ENCODE measurements at places on chromosomes 12 and 14. TPM values are rescaled to one million over a fixed set of nuclear protein-coding genes. Genes with fewer than 3 reads are reported as not detected.

DNA sequence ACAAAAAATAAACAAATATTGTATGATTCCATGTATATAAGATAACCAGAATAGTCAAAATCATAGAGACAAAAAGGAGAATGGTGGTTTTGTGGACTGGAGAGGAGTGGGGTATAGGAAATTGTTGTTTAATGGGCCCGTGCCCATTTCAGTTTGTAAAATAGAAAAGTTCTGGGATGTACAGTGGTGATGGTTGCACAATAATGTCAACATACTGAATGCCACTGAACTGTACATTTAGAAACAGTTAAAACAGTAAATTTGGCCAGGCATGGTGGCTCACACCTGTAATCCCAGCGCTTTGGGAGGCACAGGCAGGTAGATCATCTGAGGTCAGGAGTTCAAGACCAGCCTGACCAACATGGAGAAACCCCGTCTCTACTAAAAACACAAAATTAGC is 40.1 kb downstream of the NUMB start:
- ATAC-seq, result no peak

DNA sequence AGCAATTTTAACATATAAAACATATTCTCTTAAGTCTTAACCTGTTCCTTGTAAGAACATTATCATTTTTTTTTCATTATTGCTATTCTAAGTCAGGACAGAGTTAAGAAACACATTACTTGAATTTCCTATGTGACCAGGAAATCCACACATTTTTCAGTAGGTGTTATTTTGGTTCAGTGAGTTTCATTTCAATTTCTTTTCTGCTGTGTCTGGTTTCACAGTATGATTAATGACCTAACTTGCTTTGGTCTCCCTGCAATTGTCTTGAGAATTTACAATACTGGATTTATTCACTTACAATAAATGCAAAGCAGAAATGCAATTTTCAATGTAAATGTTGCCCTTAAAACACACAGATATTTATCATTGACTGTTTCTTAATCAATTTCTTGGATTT is 396.9 kb upstream of the TMTC1 start:
- no peak for ATAC-seq

GRCh38 chr12:123617144-123617543 is 15.2 kb downstream of the DDX55 start:
- no peak for ATAC-seq

DNA sequence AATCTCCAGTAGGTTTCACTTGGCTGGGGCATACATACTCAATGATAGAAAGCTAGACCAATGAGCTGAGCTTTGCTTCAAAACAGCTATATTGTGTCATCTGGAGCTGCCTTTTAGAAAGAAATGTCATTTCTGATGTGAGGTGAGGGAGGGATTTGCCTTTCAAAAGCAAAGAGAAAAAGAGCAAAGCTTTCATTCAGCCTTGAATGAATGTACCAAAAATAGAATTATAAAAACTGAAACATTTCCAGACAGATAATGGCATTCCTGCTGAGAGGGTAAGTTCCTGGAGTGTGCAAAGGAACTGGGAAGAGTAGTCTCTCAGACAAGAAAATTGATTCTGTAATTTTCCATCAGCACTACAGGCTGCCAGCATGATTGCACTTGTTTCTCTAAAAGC is 710.0 kb downstream of the LRFN5 start:
- no peak for ATAC-seq

GRCh38 chr12:96208801-96209549 is 14.8 kb downstream of the ELK3 start:
- ATAC-seq, result no peak

DNA sequence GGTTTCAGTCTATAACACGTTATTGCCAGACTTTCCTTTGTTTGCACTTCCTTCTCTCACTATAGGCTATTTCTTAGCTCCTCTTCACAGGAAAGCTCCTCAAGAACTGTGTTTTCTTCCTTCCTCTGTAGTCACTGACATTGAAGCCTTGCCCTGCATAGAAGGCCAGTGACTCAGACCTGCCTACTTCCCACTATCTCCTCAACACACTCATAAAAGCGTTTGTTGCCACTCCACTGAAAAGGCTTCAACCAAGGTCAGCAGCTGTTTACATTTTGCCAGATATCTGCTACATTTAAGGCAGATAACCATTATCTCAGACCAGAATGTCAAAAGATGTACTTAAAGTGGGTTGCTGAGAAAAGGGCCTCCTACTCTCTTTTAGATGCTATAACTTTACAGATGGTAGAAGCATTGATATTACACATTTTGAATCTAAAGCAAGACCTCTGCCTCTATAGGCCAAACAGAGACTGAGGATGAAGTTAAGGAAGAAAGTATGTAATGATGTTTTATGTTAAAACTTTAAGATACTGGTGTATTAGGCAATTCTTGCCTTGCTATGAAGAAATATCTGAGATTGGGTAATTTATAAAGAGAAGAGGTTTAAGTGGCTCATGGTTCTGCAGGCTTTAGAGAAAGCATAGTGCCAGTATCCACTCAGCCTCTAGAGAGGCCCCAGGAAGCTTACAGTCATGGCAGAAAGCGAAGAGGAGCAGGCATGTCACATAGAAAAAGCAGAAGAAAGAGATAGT is 233.3 kb upstream of the FLRT2 start:
- no peak for ATAC-seq

DNA sequence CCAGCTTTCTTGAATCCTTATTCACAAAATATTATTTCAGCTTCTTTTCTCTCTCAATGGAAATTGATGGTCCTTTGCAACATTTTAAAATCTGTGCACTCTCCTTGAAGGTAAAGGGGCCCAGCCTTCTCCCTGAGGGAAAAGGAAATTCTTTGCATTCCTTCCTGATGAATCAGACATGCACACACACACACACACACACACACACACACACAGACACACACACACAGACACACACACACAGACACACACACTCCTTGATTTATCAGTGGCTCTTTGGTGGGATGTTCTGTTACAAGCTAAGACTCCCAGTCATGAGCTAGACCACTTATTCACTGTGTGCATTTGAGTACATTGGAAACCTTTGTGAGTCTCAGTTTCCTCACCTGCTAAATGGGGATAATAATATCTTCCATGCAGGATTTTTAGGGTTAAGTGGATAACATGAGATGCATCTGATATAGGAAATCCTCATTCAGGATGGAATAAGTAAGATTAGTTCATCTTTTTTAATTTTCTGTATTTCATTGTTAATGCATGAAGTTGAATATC is 45.1 kb upstream of the HMGA2 start:
- no peak for ATAC-seq

- peak; percentile 79 for ATAC-seq
These were observed 27.2 kb upstream of the PNMA1 start for GRCh38 chr14:73741386-73741875.

DNA sequence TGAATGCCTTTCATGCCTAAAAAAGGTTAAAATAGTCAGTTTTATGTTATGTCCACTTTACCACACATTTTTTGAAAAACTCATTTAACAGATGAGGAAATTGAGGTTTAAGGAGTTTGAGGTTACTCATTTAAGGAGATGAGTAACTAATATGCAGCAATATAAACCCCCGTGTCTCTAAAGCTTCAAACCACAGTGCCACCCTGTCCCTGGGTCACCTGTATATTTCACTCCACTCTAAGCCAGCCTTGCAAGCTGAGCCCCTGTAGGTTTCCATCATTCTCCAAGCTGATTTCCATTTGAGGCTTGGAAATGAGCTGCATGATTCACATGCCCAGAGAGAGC is 64.4 kb downstream of the NUAK1 start:
- ATAC-seq, result no peak

DNA sequence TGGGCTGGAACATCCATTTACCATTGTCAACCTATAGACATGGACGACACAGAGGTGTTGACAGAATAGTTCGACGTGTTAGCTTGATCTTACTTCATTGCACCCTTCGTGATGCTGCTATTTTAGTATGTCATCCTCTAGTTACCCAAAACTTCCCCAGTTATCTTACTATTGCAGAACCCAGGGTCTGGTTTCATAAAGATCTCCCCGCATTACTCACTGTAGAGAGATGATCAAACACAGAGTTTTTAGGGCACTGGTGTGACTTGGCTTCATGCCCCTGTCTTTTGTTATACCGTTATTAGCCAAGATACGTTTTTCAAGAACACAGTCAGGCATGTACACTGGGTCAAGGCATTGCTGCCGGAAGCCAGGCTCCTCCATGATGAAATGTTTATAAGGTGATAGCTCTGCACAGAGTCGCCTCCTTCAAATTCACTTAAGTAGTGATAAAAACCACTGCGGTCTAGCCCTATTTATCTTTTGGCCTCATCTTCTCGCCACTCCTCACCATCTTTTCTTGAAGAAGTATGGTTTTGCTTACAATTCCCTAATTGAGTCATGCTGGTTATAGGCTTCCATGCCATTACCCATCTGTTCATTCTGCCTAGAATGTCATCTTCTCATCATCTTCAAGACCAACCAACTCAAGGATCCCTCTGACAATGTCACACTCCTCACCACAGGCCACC is 1127.9 kb downstream of the VRK1 start:
- peak; percentile 82 for ATAC-seq

GRCh38 chr12:104650541-104650940 is 193.8 kb downstream of the CHST11 start:
- ATAC-seq, result no peak

DNA sequence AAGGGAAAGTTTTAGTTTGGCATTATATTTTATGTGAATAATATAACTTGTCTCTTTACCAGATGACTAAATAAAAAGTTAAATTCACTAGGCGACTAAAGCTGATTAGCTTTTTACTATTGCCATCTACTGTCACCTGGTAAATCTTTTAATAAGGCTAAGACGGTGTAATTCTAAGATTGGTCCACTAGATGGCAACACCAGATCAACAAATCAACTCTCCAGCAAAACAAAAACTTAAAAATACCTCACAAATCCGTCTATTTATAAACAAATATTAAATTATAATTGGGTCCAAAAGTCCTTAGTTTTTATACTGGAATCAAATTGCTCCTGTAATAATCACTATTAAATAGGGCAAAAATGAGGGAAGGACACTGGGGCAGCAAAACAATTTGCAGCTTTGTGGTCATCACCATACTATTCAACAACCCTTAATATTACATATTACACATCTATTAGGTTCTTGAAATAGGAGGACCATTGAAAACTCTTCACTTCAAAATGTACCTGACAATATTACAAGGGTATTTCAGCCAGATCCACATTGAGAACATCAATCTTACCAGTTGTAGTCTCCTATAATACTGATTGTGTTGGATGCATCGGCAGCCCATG is 47.9 kb downstream of the GALC start:
- ATAC-seq, result no peak

- ATAC-seq, result no peak
These were observed 3.7 kb upstream of the CACNA2D4 start for GRCh38 chr12:1922075-1922709.

DNA sequence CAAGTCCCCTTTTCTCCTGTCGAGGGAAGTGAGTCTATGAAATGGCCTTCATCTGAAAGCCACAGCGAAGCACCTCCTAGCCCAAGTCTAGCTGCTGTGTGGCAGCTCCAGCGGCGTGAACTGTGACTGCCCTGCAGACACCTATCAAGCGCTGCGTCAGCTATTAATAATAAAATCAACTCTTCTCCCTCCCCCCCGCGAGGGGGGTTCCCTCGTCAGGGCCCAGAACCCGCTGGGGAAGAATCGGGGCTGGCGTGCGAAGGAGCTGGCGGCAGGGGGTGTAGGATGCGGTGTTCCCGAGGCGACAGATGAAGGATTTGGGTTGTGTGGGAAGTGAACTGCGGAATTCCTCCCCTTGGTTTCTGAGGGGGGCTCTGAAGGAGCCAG is 662 bp upstream of the ATP2A2 start:
- ATAC-seq, result peak; percentile 5

GRCh38 chr14:90198541-90199060 is 57.8 kb upstream of the PSMC1 start:
- ATAC-seq, result no peak

- no peak for ATAC-seq
These were observed 268.5 kb upstream of the PPFIA2 start for GRCh38 chr12:82027612-82028011.

- no peak for ATAC-seq
These were observed 9.6 kb downstream of the PFKM start for GRCh38 chr12:48128800-48129199.

GRCh38 chr12:77236066-77236465 is 170.7 kb upstream of the E2F7 start:
- no peak for ATAC-seq

DNA sequence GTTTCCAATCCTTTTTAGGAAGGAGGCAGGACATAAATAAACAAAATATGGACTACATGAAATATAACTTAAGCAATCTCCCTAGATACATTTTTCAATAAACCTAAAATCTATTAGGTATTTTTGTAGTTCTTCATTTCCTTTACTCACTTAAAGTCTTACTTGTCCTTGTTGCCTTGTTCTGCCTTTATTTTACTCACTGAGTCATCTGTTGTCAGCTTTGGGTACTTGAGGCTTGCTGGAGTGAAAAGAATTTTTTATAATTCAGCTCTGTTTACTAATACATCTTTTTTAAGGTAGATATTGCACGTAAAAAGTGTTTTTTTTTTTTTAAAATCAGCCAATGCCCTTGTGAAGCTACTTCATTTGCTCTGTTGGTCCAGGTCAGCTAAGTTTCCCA is 216.2 kb downstream of the PELI2 start:
- ATAC-seq, result no peak

GRCh38 chr12:117060929-117061305 is 38.3 kb downstream of the TESC start:
- ATAC-seq, result no peak

- no peak for ATAC-seq
These were observed 30.1 kb upstream of the CERS5 start for GRCh38 chr12:50197297-50197727.

- no peak for ATAC-seq
These were observed 225.0 kb downstream of the LRIG3 start for GRCh38 chr12:58695263-58695662.

GRCh38 chr12:95497031-95497430 is 23.1 kb downstream of the METAP2 start:
- ATAC-seq, result no peak

GRCh38 chr12:92421042-92421441 is 275.4 kb upstream of the BTG1 start:
- ATAC-seq, result peak; percentile 21

GRCh38 chr14:68670359-68670715 is 122.5 kb downstream of the ZFP36L1 start:
- ATAC-seq, result no peak

Gene CD163L1
- total RNA-seq, result not detected

Gene PIWIL1
- not detected for total RNA-seq

Gene DEGS2
- total RNA-seq, result 8.3 TPM

Gene OAS2
- 64.8 TPM for total RNA-seq

Gene TSHR
- total RNA-seq, result 0.50 TPM

Gene FGD4
- total RNA-seq, result 0.32 TPM

Gene CCDC198
- not detected for total RNA-seq

Gene TMEM117
- 2.8 TPM for total RNA-seq

Gene CLEC2A
- total RNA-seq, result not detected

Gene NRXN3
- not detected for total RNA-seq

Gene OR10G2
- not detected for total RNA-seq

Gene TAS2R19
- total RNA-seq, result 6.5 TPM

Gene SLC25A3
- 563 TPM for total RNA-seq

Gene SMIM41
- total RNA-seq, result not detected

Gene RBP5
- not detected for total RNA-seq

Gene WNT1
- total RNA-seq, result not detected

Gene KLRK1
- total RNA-seq, result 0.24 TPM

Gene C12orf50
- total RNA-seq, result 0.29 TPM

Gene PTCSC3
- total RNA-seq, result not detected

Gene ART4
- not detected for total RNA-seq

Gene NAA30
- 20.7 TPM for total RNA-seq

Gene SOX5
- 7.9 TPM for total RNA-seq

Gene ERBB3
- total RNA-seq, result 0.64 TPM

Data from activated T-helper 17 cell treated with anti-CD3 and anti-CD28 coated beads, Interleukin-2, amount 50 U/mL, for 72 hours (primary cell).